ENCODE measurements at places on chromosomes 3 and 15. TPM values are rescaled to one million over a fixed set of nuclear protein-coding genes. Genes with fewer than 3 reads are reported as not detected.

The ADGRG7 gene
- total RNA-seq: 2.1 TPM

The SPINK8 gene
- total RNA-seq: not detected

The ANKRD63 gene
- total RNA-seq: not detected

The ISG20 gene
- 6.8 TPM for total RNA-seq

The KNSTRN gene
- total RNA-seq: 28.1 TPM

The PP2D1 gene
- total RNA-seq: not detected

All from liver (tissue), 10 donors.